ENCODE measurements at places on chromosomes 4 and X. TPM values are rescaled to one million over a fixed set of nuclear protein-coding genes. Genes with fewer than 3 reads are reported as not detected.

Gene SPARCL1
- total RNA-seq: not detected

Gene USP17L29
- not detected for total RNA-seq

Gene CCDC160
- total RNA-seq: not detected

Gene GATA1
- not detected for total RNA-seq

Gene FAM9A
- total RNA-seq: not detected

Gene CT45A7
- total RNA-seq: not detected

Gene P2RY8
- 9.8 TPM for total RNA-seq

Gene TLR10
- total RNA-seq: 0.17 TPM

Gene TRO
- total RNA-seq: 2.7 TPM

Gene MAP3K15
- total RNA-seq: 1.2 TPM

Gene PF4V1
- total RNA-seq: not detected

Gene SMR3B
- total RNA-seq: not detected

Gene TCEANC
- total RNA-seq: 2.7 TPM

Gene PPARGC1A
- total RNA-seq: not detected

Gene MAGEA11
- total RNA-seq: not detected

Gene CFAP99
- not detected for total RNA-seq

Gene SSX2B
- not detected for total RNA-seq

Gene MAGEA12
- not detected for total RNA-seq

Gene TMSB15C
- 2.1 TPM for total RNA-seq

Gene TMEM31
- total RNA-seq: not detected

Gene FAT1
- 0.02 TPM for total RNA-seq

Gene PCYT1B
- total RNA-seq: 0.17 TPM

Gene TCP11X2
- not detected for total RNA-seq

Gene HTN1
- total RNA-seq: not detected

Gene CXCL6
- not detected for total RNA-seq

Gene DOK7
- not detected for total RNA-seq

Gene DTHD1
- total RNA-seq: 0.25 TPM

Gene CWH43
- not detected for total RNA-seq

Gene CDS1
- total RNA-seq: 0.36 TPM

All from activated naive CD4-positive, alpha-beta T cell treated with anti-CD3 and anti-CD28 coated beads for 36 hours (primary cell).